ENCODE measurements at places on chromosomes 13 and 19.

GRCh38 chr19:12064590-12065538 lies at the start of gene ZNF844:
TSS of gene ZNF844 (plus strand) at chr19:12064731. CDS start at chr19:12064874, 143 bp downstream.
- peak; percentile 96 for DNase-seq

DNA sequence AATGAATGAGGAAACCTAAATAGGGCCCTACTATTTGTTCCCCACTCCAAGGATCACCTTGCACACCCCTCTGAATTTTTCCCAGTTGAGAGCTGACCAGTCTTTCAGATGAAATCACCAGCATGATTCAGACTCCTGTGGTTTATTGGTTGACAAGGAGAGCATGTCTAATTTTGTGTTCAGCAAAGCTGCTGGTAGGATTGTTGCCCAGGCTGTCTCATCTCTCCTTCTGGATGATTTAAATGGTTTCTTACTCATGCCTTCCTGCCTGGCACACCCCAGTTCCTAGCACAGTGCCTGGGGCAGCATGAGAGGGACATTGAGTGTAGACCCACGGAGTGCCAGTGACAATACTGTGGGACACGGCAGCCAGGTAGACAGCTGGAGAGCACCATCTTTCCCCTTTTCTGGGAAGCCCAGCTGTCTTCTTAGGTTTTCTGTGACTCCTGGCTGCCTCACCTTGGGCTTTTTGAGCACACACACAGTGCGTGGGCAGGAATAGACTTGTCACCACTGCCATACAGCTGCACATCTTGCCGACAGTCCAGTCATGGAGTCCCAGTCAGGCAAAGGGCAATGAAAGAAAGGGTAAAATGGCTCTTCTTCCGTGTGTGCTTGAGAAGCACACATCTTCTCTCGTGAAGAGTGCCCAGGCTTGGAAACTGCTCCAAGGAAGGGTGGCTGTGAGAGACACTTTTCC lies 12.3 kb downstream of the FGF9 start:
- no peak for DNase-seq

DNA sequence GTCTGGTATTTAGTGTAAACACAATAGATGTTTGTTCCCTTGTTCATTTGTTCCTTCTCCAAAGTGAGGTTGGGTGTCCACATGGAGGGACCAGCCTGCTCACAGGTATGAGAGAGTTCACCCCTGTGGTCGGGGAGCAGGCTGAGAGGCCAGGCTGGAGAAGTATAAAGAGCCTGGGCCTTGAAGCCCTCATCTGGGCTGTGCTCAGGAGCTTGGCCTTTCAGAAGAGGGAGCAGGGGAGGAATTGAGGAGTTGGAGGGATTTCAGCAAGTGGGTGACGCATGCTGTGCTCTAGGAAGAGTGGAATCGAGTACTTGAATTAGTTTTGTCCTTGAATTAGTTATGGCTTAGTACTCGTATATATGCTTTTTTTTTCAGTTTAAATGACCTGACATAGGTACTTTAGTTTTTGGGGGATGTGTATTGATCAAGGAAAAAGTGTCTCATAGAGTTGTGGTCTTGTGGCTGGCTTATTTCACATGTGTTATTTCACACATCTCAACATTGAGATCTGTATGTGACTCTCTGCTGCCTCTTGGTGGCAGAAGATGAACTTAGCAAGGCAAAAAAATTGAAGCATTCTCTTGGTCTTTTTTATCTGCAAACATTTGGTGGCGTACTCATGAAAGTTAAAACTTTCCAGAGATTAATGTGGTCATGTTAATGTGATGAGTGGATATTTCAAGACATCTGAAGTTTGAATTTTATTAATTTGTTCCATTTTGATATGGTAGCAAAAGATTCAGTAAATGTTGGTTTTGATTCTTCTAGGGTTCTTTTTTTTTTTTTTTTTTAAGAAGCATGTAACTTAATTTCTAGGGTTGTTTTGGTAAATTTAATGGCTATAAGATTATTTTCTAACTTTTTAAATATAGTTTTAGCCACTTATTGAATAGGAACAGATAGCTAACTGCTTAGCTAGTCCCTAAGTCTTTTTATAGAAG lies 54.3 kb downstream of the SLAIN1 start:
- DNase-seq: peak; percentile 26

GRCh38 chr19:46925548-46925950 lies 64.8 kb downstream of the ARHGAP35 start:
- DNase-seq: no peak

DNA sequence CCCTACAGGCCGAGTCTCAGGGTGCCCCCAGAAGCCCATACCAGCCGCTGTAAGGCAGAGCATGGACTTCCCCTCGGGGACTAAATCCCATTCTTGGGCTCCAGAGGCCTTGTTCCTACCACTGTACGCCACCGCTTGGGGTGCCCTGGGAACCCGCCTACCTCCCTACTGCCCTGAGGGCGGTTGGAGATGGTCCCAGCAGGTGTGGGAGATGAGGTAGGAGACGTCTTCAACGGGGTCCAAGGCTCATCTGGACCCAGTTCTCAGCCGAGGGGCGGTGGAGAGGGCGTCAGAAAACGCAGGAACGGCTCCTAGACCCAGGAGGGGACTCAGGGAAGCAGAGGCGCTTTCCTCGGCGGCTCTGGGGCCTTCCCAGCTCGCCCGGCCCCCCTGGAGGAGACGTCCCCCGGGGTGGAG lies 833 bp upstream of the ZIK1 start:
- DNase-seq: no peak

DNA sequence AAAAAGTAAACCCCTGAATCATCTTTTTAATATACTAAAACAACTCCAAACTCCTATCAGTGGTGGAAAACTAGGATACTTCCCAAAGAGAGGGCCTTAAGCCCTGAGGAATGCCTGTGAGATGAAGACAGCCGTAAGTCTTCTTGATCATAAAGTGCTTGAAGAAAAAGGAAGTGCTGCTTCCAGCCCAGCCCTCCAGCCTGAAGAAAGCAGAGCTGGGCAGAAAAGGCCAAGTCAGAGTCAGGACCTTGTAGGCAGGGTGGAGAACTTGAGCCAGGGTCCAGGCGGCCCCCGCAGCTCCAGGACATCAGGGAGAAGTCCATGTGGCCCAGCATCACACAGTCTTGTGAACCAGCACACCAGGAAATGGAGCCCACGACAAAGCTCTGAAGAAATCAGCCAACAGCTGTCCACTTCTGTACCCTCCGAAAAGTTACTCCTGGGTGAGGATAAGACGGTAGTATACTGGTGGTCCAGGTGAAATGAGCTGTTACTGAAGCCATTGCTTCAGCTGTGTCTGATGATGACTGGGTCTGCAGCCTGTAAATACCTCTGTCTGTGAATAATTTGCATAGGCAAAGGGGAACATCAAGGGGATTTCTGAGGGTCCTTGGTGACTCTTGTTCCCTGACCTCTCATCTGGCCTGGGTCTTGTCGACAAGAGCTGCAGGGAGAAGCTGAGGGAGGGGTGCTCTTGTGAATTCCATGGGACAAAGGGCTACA lies 18.7 kb upstream of the CRYL1 start:
- DNase-seq: no peak

DNA sequence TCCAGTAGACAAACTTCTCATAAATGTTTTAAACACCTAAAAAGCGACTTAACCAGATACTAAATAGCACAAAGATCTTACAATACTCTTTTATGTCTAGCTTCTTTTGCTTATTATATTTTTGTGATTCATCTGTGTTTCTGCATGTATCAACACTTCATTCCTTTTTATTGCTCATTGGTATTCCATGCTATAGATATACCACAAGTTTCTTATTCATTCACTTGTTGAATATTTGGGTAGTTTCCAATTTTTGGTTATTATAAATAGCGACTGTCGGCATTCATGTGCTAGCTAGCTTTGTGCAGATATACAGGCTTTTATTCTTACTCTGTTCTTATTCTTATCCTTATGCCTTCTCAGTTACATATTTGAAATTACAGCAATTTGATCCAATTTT lies 50.0 kb upstream of the RGCC start:
- no peak for DNase-seq

Measured in GM13977 (cell line).